ENCODE measurements at places on chromosomes 3 and 15.

GRCh38 chr3:49006408-49007067, 653 bp upstream of the WDR6 start:
- DNase-seq, result no peak

DNA sequence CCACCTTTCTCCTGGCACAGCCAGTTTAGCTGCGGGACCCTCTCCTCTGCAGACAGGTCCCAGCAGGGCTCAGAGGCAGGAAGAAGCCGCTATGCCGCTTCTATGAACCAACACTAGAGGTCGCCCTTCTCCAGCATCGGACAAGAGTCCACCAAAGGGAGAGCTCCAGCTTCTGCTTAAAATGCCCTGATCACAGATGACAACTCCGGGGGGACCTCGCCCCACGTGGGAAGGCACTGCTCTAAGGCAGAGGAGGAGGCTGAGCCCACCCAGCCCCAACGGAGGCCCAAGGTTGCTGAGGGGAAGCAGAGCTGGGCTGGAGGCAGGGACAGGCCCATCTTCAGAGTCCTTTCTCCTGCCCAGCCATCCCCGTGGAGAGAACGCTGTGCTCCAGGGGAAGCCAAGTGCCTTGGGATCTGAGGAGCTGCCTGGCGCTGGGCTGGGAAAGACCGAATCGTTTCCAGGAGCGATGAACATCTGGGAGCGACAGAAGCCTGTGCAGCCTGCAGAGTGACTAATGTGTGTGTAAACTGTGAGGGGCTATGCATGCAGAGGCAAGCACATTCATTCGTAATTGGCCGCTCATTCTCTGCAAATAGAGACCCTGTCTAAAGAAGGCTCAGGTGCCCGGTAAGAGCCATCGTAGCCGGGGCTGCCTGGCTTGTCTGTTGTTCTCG, 43.5 kb upstream of the BDH1 start:
- DNase-seq, result peak; percentile 93

DNA sequence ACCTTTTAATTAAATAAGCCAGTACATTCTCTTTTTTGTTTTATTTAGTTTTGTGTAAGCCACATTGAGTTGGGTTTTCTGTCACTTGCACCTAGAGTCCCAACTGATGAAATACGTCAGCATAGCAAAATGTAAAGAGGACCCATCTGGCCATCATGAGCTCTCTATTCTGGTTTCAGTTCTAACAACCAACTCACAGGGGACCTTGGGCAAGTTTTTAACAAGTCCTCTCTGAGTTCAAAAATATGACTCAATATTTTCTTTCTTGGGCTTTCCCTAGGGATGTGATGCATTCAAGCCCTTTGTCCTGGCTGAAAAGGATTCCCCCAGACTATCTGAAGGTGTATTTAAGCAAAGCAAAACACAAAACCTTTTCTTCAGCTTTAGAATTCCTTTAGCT, 32.9 kb downstream of the PLCH1 start:
- peak; percentile 33 for DNase-seq

DNA sequence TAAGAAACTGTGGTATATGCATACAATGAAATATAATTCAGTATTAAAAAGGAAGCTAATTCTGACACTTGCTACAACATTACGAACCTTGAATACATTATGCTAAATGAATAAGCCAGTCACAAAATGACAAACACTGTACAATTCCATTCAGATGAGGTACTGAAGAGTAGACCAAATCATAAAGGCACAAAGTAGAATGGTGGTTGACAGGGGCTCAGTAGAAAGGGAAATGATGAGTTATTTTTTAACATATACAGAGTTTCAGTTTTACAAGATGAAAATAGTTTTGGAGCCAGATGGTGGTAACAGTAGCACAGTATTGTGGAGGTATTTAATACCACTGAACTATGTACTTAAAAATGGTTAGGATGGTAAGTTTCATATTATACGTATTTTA, 254.6 kb upstream of the RBMS3 start:
- DNase-seq, result no peak

GRCh38 chr15:81297147-81297572, 26.8 kb downstream of the STARD5 start:
- no peak for DNase-seq

DNA sequence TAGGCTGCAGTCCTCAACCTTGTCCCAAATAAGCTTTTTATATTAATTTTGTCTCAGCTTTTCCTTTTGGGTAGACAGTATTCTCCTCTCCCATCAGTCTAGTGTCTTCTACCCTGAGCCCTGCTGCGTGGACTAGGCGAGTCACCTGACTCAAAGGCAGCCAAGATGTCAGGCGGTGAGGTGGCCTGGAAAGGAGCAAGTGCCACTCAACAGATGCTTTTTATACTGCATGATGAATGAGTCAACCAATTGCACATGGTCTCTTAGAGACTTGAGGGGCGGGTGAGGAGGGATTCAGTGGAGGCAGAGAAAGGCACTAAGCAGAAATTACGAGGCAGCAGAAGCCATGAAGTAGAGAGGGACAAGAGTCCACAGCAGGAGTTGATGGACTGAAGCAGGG, 95.9 kb downstream of the FRMD4B start:
- no peak for DNase-seq

- no peak for DNase-seq
These were observed 6.2 kb downstream of the P2RY1 start for GRCh38 chr3:152841131-152841530.

DNA sequence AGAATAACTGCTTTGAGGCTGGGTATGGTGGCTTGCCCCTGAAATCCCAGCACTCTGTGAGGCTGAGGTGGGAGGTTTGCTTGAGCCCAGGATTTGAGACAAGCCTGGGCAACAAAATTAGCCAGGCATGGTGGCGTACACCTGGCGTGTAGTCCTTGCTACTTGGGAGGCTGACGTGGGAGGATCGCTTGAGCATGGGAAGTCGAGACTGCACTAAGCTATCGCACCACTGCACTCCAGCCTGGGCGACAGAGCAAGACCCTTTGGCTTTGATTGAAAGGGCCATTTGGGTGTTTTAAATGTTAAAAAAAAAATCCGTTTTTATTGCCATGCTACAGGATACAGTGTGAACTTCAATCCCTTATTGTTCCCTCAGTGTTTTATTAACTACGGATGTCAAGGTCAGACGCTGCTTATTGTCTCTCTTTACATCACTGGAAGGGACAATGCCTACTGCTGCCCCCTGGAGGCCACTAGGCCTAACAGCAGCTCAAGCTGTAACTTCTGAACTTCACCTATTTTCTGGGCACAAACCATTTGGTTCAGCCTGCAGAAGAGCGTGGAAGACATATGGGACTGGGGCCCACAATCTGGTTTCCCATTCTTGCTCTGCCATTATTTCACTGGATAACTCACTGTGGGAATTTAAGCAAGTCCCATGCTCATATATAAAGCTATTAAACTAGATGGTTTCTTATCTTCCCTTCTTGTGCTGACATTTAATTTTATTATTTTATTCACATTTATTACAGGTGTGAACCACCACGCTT, 15.3 kb upstream of the IREB2 start:
- DNase-seq, result peak; percentile 75

GRCh38 chr3:11250902-11251806, 21.0 kb upstream of the ATG7 start:
- no peak for DNase-seq

GRCh38 chr3:33174711-33175414, 43.7 kb downstream of the SUSD5 start:
- no peak for DNase-seq

DNA sequence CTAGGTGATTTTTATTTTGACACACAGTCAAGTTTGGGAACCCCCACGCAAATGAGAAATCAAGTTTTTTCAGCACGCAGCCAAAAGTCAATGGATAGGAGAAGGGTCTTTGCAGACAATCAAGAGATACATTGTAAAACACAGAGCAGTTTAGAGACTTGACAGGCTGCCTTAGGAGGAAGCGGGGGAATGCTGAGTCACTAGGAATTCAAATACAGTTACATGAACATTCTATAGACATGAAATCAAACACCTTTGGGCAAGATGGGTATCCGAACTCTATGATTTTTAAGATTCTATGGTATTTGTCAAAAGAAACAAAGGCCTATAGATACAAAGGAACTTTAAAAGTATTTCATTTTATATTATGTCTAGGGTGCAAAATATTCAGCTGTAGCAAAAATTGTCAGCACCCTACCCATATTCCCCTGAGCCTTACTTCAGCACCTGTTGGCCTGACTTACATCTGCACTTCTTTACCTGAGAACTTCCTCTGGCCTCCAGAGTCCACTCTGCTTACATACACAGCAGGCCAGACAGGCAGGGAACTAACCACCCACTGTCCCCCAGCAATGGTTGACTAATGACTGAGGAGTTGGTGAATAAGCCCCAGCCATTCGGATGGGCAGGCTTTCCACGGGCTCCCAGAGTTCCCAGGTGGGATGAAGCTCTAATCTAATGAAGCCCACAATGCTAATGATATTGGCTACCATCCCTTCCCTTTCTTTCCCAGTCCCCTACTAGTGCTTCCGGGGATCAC, 289.3 kb upstream of the RORA start:
- no peak for DNase-seq

DNA sequence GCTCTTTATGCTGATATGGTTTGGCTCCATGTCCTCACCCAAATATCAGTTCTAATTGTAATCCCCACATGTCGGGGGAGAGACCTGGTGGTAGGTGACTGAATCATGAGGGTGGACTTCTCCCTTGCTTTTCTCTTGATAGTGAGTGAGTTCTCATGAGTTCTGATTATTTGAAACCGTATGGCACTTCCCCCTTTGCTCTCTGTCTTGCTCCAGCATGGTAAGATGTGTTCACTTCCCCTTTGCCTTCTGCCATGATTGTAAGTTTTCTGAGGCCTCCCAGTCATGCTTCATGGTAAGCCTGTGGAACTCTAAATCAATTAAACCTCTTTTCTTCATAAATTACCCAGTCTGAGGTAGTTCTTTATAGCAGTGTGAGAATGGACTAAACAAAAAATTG, 107.6 kb downstream of the IMPG2 start:
- DNase-seq, result no peak

DNA sequence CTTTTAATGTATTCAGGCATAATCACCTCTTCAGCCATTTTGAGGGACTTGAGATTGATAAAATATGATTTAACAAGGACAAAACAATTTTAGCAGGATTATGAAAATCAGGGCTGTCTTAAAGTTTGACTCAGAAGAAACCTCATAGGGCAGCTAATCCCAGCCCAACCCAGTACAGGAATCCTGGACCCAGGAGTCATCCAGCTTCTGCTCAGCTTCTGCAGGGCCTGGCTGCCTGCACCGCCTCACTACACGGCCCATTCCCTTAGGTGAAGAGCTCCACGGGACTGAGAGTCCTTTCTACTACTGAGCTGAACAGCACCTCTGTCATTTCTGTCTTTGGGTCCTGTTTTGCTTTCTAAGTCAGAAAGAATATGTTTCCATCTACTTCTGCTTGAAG, 37.5 kb downstream of the ARHGAP31 start:
- no peak for DNase-seq

DNA sequence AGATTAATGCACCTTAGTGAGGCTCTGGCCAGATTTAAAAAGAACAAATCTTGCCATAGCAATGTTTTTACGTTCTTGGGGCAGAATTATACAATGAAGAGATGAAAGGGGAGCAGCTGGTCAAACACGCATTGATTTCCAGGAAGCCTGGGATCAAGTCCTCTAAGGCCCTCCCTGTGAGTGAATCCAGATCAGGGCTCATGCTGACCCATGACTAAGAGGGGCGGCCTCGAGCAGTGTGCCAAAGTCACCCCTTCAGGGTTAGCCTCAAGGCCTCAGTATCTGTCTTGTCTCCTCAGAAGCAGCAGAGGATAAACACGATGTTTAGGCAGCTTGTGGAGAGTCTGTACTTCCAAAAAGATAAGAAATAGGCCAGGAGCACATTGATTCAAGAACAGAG, 9.3 kb upstream of the RBP1 start:
- no peak for DNase-seq

DNA sequence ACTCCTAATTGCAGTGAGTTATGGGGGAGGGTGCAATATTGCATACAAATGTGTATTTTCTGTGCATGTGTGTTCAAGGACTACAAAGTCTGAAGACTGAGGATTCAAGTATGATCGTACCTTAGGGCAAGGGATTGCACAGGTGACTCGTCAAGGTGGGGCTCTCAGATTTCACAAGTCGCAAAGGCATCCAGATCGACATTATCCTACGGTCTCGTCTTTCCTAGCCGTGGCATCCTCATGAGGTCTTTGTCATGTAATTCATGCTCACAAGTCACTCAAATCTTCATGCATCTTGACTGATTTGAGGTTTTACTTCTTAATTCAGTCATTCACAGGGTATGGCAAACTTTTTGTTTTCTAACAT, 191.4 kb upstream of the HES1 start:
- no peak for DNase-seq

DNA sequence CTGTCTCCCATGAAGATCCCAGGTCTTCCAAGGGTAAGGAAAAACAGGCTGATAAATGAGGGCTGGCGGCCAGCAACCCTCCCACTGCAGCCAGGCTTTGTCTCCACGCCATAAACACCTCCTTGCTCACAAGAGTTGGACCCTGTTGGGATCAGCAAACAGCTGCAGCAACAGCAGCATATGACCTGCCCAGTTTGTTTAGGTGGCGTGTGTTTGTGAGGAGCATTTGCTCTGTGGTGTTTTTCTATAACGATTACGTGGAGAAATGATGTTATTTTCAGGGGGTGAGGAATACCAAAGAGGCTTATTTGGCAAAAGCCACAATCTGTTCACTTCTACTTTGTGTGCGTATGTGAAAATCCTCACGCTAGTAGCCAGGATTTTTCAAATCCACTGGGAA, 58.5 kb downstream of the RFTN1 start:
- no peak for DNase-seq

DNA sequence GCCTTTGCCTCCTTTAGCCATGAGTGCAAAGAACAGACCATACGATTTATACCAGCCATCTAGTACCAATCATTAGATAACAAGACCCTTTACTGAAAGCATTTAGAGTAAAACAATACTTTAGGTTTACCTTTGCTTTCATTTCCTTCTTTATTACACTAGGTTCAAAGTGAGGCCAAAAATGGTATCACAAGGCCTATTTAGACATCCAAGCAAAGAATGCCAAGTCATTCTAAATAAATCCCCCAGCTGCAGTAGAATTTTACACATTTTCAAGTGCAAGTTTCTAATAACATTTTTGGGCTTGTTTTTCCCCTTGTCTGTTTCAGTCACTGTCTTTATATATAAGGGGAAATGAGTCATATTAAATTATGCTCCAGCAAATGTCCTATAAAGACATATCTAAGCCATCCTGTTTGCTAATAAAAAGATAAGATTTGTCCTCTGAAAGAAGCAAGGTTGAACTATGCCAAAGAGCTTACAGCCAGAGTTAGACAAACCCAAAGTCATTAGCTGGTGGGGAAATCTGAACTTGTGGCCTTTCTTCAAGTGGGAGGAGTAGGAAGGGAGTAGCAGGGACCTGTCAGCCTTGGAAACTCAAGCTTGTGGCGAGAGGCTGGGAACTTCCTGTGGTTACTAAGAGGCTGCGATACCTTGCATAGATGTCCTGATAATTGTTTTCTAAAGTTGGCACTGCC, 232.7 kb downstream of the MECOM start:
- DNase-seq, result no peak

GRCh38 chr3:154584974-154585373, 155.0 kb upstream of the GPR149 start:
- DNase-seq, result no peak

DNA sequence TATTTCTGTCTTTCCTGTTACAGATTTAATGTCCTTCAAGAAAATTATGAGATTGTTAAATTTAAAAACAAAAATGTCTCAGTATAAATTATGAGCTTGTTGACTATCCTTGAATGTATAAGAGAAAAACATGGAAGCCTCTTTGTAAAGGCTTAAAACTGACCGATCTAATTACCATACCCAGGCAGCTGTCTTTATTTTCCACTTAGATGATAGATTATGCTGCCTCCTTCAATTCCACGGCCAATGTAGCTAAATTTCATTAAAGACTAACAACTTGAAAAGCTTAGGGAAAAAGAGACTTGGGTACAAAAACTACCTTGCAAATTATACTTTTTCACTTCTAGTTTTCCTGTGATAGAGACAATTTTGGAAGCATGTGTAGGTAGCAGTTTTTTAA, 88.3 kb downstream of the ATP10A start:
- no peak for DNase-seq
